Non-pigmented ciliary epithelial cell (primary cell): ENCODE measurements at places on chromosomes 6 and 20.

- no peak for DNase-seq
Observed at GRCh38 chr6:44131892-44132291, 4.5 kb downstream of the TMEM63B start.

- DNase-seq: no peak
Observed at GRCh38 chr20:18103497-18103896, 34.2 kb upstream of the KAT14 start.

GRCh38 chr6:14467591-14467990 lies 350.0 kb downstream of the CD83 start:
- no peak for DNase-seq

GRCh38 chr6:42791706-42792320 lies 10.0 kb downstream of the BICRAL start:
- DNase-seq: no peak

GRCh38 chr6:153043719-153044118 lies 41.2 kb upstream of the MTRF1L start:
- DNase-seq: no peak

GRCh38 chr20:20498076-20498861 lies 130.4 kb downstream of the INSM1 start:
- no peak for DNase-seq

- DNase-seq: no peak
Observed at GRCh38 chr20:44407402-44408184, 52.1 kb downstream of the HNF4A start.

- peak; percentile 44 for DNase-seq
Observed at GRCh38 chr6:135935941-135936601, 84.6 kb downstream of the PDE7B start.

GRCh38 chr6:106560996-106561685 lies 68.2 kb downstream of the RTN4IP1 start:
- DNase-seq: peak; percentile 37

DNA sequence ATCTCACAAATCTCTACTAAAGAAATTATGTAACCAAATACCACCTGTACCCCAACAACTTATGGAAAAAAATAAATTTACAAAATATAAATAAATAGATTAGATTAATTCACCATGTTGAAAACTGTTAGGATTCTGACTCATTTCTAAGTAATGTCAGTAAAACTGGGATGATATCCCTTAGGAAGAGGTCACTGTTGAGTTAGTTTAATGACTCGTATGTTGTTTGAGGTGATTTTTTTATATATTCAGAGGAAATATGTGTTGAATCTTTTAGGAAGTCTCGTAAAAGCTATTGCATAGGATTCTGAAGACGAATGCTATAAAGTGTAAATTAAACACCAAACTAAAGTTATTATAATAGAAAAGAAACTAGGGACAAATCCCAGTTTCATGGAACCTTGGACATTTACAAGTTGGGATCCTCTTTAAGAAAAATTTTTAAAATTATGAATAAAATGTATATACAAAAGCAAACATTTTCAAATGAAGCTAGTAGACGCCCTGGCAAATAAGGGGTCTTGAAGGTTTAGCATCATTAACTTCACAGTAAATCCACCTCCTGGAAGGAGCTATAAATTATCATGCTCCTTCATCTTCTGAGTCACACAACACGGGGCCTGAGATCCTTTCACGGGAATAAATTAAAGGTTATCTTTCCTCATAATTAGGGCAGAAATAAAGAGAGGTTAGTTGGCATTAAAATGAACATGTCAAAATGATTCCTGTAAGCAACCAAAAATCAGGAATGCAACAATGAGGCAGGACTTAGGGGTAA lies 37.0 kb upstream of the POU3F2 start:
- no peak for DNase-seq

DNA sequence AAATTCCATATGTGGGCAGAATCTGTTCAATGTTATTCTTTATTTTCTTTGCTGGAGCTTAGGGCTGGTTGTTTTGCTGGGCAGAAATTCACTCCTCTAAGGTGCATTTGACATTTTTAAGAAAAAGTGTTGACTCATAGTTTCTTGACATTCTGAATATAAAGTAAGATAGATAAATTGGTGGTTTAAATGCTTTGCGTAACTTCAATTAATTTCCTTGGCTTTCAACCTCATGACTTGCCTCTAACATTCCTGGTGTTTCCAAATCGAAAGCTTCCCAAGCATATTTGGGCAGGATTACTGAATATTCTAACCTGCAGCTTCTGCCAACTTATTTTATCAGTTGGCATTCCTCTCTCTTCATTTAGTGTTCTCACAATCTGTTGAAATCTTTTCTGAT lies 718.7 kb upstream of the ADGRB3 start:
- peak; percentile 28 for DNase-seq
